ENCODE measurements at places on chromosomes 2 and 18. TPM values are rescaled to one million over a fixed set of nuclear protein-coding genes. Genes with fewer than 3 reads are reported as not detected.
A peak's percentile ranks its signal among the peaks of the same experiment; 100 is the strongest.

- no peak for DNase-seq
These were observed 49.6 kb downstream of the SPIRE1 start for GRCh38 chr18:12608301-12608700.

GRCh38 chr2:85861180-85861579 lies 27.6 kb downstream of the ST3GAL5 start:
- no peak for DNase-seq

GCG gene
- not detected for total RNA-seq

GRCh38 chr2:217110550-217110949 lies 250.7 kb upstream of the TNP1 start:
- no peak for DNase-seq

- peak; percentile 90 for DNase-seq
These were observed 77.8 kb downstream of the MBP start for GRCh38 chr18:77054606-77055428.

UGT1A10 gene
- not detected for total RNA-seq

DNA sequence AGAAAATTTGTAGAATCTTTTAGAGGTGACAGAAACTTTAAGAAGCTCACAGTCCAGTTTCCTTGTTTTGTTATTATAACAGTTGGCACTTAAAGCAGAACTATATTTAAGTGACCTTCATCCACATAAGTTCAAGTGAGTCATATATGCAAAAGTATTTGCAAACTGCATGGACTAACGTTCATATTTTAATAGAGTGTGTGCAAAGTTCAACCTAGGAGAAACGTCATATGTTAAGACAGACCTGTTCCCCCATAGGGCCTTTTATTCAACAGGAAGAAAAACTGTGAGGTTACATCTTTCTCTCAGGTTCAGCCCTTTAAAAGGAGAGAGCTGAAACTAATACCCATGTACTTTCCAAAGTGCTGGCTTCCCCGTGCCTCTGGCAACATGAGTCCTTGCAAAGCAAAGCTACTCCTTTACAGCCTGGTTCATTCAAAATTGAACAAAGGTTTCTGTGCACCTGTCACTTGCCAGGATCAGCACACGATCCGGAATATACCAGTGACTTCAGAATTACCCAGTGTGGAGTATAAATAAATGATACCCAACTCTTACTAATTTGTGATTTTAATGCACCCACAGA lies 280.0 kb upstream of the RAB12 start:
- no peak for DNase-seq

- DNase-seq, result no peak
These were observed 93.5 kb upstream of the ITPRID2 start for GRCh38 chr2:181798022-181798421.

GRCh38 chr18:9638886-9639285 lies 24.5 kb upstream of the PPP4R1 start:
- DNase-seq, result no peak

DNA sequence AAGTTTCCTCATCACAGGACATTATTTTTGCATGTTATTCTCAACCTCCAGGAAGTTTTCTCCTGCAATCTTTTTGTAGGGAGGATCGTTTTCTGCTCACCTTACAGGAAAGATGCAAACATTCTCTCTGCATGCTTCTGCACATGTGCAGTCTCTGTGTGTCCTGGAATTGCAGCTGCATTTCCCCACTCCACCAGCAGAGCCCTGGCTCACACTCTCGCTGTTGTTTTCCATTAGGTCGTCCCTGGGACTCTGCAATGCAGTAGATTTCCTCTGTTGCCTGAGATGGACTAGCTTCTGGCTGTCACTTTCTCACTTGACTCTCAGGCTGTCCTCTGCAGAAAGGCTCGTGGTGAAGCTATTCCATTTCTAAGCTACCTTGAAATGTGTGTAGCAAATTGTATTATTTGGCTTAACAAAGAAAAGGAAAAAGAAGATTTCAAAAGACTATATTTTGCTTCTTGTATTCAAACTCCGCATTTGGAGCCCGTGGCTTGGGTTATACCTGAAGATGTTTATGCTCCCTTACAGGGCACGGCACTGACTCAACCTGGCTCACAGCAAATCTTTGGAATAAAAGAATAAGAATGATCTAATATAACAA lies 346.7 kb downstream of the RAD51AP2 start:
- DNase-seq, result no peak

SMCHD1 gene
- total RNA-seq, result 101 TPM

SERPINB3 gene
- not detected for total RNA-seq

TDRD15 gene
- total RNA-seq, result not detected

DNA sequence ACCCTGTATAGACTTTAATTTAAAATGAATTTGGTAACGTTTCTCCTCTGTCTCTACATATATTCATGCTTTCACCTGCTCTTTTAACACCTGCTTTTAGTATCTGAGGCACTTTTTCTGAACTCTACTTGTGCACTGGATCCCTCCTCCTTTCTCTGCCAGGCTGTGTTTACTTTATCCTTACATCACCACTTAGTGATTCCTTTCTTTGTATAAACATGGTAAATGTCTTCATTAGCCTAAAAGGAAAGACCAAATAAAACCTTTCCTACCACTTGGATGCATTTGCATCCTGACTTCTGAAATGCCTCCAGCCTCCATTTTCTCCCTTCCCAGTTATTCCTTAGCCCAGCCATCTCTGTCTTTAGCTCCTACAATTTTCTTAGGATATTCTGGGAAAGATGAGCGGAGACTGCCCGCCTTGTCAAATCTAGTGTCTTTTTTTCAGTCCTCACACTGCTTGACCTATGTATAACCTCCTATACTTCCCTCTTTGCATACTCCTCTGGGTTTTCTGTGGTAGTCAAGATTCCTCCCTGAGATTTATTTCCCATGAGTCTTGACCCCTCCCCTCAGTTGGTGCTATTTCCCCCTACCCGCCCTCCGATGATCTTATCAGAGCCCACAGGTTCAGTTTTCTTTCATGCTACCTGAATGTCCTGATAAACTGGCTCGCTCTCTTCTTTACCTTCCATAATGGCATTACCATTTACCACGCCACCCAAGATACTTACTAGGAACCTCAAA lies 44.8 kb downstream of the REL start:
- no peak for DNase-seq

PLCL1 gene
- total RNA-seq, result 16.8 TPM

DNA sequence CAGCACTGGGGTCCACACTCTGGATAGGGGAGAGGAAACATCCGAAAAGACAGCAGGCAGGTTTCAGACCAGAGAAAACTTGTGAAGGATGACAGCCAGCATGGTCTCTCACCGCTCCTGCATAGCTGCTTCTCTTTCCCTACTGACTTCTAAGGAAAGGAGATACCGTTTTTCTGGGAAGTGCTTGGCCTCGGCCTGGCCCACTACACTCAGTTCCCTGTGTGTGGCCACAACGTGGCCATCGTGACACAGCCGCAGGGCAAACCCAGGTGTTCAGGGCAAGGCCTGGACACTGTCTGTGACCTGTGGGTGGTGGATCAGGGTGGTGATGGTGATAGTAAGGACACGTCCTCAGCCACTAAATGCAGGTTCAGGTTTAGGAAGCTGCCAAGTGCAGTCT lies 34.2 kb upstream of the ACAA2 start:
- DNase-seq, result no peak

DNA sequence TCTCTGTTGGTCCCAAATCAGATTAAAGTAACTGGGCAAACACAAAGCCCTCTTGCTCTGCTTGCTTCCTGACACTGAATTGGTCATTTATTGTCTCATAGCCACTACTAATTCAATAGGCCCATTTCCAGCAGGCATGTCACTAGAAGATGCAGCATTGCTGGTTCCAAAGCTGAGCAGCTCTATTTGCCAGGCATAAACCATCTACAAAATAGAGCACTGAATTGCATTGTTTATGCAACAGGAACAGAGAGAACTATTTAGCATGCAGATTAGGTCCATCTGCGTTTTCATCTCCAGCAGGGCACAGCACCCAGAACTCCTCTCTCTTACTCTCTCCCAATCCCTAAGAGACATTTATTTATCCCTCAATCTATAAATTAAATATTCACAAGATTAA lies 227.6 kb downstream of the SUCLG1 start:
- DNase-seq, result no peak

GRCh38 chr2:68100189-68100588 lies 37.4 kb upstream of the C1D start:
- DNase-seq, result no peak

GRCh38 chr18:45783097-45784075 lies 42.1 kb upstream of the SIGLEC15 start:
- DNase-seq, result no peak

- DNase-seq, result no peak
These were observed 457.1 kb upstream of the ETAA1 start for GRCh38 chr2:66940080-66940479.

DNA sequence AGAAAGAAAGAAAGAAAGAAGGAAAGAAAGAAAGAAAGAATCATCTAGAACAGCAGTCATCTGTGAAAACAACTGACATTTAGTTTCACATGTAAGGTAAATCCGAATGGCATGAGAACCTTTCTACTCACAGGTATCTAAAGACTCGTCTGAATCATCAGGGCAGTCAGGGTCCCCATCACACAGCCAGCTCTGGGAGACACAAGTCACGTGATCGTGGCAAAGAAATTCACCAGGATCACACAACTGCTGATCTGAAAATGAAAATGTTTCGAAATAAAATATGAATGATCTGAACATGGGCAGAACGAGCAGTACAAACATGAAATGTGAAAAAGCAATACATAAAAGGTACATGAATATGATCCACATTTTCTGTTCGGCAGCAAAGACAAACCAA lies 320.7 kb downstream of the LRP1B start:
- DNase-seq, result no peak

DNA sequence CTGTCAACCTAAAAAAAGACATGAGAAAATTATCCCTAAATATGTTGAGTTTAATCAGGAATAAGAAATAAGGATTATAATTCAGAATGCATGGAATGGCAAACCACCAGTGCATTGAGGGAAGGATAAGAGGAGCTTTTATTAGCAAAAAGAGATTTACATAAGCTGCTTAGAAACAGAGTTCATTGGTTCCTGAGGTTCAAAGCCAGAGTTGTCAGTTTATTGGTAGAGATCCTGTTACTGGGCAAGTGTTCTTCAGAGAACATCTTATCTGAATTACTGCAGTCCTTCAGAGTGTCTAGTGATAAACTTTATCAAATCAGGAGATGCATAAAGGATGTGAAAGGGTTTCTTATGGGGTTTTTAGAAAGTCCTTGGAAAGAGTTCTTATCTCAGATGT lies 76.0 kb upstream of the MEX3C start:
- no peak for DNase-seq

DNA sequence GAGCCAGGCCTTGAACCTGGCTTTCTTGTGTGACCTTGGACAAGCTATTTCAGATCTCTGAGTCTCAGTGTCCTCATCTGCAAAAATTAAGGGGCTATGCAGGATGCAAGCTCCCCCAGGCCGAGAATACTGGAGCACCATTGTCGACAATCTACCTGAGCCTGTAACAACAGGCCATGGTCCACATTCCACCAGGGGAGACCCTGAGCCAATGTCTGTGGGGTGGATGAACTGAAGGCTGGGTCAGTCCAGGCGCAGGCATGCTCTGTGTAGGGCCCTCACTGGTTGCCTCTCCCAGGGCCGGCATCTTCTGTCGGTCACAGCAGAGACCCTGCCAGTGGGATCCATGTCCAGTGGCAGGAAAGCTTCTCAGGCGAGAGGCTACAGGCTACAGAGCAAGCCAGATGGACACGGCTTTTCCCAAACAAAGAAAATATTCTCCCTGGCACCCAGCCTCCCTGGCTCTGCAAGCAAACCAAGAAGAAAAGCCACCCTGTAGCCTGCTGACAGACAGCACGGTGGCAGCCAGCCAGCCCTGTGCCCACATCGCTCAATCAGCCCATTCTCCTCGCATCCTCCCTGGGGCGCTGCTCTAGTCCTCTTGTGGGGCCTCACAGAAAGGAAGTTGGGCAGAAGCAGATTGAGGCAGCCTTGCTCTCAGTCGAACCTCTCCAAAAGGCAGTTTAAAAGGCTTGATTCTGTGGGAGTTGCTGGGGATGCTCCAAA lies 48.7 kb upstream of the FZD7 start:
- DNase-seq, result peak; percentile 68

GRCh38 chr2:33426666-33427231 lies 49.7 kb upstream of the RASGRP3 start:
- DNase-seq, result no peak

- no peak for DNase-seq
These were observed 6.4 kb downstream of the PAX3 start for GRCh38 chr2:222292149-222293134.

CXCR4 gene
- total RNA-seq, result 5.0 TPM

DNA sequence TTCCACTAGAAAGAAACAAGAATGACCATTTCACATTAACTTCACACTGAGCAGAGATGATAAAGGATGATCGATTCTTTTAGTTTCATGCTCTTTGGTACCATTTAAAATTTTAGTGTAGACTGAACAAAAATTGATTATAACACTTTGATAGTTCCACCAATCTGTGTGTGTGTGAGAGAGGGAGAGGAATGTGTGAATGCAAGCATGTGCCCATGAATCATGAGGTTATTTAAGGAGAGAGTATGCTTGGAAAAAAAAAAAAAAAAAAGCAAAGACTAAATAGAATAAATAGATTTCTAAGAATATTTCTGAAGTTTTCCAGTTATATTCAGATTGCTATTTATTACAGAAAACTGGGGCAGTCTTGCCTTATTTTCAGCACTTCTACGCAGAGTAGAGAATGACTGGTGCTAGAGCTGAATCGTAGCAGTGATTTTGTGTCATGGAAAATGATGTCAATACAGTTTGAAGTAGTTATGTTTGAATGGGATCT lies 900.8 kb downstream of the SLC4A3 start:
- no peak for DNase-seq

DNA sequence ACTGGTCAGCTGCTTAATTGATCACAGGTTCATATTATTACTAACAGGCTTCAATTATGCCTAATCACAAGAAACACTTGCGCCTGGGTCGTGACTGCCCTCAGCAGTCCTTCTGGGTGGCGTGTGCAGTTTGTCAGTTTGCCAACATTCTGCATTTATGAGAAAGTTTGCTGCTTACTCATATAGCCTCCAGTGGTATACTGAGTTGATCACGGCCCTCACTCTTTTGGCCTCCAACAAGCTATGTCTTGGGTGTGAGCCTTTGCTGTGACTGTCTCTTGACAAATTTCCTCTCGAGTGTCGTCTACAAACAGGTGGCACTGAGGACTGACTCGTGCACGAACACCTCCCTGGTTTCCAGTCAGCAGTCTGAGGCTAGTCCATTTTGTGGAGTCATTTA lies 27.3 kb downstream of the DCDC2C start:
- DNase-seq, result no peak

GRCh38 chr2:154623819-154624218 lies 74.7 kb upstream of the KCNJ3 start:
- no peak for DNase-seq

DNA sequence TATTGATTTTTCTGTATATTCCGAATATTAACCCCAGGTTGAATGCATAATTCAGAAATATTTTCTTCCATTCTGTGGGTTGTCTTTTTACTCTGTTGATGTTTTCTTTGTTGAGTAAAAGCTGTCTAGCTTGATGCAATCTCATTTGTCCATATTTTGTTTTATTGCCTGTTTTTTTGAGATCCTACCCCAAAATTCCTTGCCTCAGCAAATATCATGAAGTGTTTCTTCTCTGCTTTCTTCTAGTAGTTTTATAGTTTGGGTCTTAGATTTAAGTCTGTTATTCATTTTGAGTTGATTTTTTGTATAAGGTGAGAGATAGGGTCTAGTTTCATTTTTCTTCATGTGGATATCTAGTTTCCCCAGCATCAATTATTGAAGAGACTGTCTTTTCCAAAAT lies 467.9 kb upstream of the GCFC2 start:
- DNase-seq, result no peak
